GM13977 (cell line): ENCODE measurements at places on chromosomes 2 and 18.

- DNase-seq, result no peak
These were observed 137.6 kb downstream of the COPS8 start for GRCh38 chr2:237223201-237223861.

GRCh38 chr2:233643128-233643527 lies 6.9 kb downstream of the UGT1A10 start:
- no peak for DNase-seq

DNA sequence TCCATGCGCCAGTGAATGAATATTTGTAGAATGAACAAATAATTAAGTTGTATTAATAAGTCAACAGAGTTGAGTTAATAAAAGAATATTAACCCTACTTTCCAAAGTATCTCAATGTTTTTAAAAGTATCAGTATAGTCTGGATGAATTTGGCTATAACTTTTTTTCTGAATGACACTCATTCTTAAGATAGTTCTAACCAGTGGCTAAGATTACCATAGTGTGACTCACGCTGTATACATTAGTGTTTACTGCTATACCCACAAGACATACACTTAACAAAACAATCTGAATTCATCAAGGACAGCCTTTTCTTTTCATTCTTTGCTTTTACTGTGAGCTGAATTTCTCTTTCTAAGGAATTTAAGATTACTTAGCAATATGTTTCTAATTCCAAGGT lies 77.0 kb upstream of the PDE1A start:
- no peak for DNase-seq

DNA sequence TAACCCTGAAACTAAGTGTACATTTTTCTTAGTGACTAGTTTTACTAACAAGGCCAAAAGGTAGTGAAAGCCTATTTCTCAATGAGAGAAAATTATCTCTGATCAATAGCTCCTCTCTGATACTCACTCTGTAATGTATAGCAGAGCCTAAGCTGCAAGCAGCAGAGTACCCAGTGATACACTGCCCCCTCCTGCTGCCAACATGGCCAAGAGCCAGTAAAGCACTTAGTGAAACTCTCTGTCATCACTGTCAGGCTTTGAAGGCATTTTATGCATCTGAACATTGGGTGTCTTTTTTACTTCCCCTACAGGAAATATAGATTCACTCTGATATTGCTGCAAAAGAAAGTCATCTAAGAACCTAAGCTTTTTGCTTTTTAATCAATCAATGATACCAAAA lies 784.1 kb upstream of the CDH7 start:
- no peak for DNase-seq

GRCh38 chr18:38644875-38645641 lies 1079.5 kb upstream of the CELF4 start:
- DNase-seq, result no peak

DNA sequence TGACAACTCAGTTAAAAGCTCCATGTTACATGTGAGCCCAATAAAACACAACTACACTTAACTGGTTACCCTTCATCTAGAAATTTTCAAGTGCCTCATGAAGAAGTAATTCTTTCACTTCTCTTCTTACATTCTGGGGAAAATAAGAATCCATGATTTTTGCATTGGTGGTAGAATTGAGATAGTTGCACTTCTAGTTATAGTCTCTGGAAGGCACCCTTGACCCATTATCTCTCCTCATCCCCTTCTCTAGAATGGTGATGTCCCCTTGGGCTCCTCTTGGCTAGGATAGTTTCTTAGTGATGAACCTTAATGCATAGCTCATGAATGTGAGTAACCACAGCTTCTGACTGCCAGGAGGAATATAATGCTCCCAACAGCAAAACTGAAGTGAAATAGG lies 3.6 kb downstream of the LGALSL start:
- no peak for DNase-seq

- DNase-seq, result peak; percentile 37
These were observed 103.4 kb downstream of the ALMS1 start for GRCh38 chr2:73489053-73489452.

GRCh38 chr2:169439900-169440299 lies 39.4 kb upstream of the BBS5 start:
- DNase-seq, result no peak

- DNase-seq, result no peak
These were observed 200.2 kb downstream of the TPGS2 start for GRCh38 chr18:36628435-36629137.

GRCh38 chr18:31512203-31512764 lies 14.3 kb downstream of the DSG2 start:
- DNase-seq, result no peak

GRCh38 chr18:67104700-67105284 lies 411.7 kb downstream of the DSEL start:
- DNase-seq, result peak; percentile 19

DNA sequence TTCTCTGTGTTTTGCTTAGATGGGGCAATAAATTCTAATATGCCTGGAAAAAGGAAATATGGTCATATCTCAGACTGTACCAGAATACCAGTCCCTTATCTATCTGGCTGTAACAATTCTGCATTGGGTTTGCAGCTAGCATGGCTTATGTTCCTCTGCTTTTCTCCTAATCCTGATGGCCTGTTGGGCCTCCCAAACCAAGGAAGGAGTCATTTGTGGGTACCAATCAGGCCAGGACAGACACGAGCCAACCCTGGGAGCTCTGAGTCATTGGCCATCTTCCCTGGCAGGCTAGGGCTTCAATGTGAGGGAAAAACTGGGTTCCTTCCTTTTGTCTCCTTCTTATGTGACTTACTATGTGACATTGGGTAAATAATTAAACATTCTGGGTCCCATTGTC lies 12.0 kb downstream of the SMARCAL1 start:
- DNase-seq, result no peak

DNA sequence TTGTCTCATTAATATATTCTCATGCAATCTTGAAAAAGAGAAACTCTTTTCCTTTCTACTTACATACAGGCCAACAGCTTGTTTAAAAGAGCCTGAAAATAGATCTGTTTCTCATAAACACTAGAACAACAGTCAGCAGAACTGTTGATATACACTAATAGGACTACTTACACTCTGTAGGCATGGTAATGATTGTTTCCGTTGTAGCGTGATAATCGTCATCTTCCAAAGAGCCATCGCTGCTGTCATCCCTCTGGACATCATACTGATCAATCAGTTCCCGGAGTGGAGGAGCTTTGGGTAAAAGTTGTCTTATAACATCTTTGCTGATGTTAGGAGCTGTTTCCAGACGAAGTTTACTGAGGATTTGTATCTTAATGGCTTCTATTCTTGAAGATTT lies 476 bp downstream of the MSTN start:
- no peak for DNase-seq

GRCh38 chr18:8734496-8734895 lies 29.1 kb downstream of the MTCL1 start:
- DNase-seq, result no peak
